ENCODE measurements at places on chromosomes 5 and 9.
A peak's percentile ranks its signal among the peaks of the same experiment; 100 is the strongest.

DNA sequence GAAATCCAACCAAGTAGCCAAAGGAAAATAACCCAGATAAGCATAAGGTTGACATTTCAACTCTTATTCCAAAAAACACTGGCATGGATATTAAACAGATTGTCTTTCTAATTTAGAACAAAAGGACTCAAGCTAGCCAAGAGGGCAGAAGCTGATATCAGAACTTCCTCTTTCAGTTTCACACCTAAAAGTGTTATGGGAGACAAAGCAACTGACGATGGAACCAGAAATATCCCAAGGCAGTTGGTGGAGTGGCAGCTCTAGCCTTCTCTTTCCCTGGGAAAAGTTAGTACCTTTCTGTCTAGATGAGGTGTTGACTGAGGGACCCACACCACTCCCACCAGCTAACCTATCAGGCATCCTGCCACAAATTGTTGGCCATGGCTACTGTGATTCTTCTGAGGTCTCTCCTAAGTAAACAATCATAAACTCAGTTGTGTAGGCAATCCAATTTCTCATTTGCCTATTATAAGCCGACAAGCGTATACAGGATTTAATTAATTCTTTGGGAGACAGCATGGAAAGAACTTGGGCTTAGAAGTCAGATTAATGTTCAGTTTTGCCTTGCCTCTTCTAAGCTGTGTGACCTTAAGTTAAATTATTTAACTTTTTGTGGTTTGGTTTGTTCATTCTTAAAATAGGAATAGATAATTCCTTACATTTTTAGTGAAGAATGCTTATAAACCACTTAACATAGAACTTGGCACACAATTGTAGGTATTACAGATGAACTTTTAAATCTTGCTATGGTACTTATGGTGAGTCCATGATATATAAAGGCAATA lies 110.9 kb upstream of the ADAMTSL1 start:
- DNase-seq: no peak

- DNase-seq: no peak
Observed at GRCh38 chr5:175872287-175873087, 1.1 kb downstream of the CPLX2 start.

DNA sequence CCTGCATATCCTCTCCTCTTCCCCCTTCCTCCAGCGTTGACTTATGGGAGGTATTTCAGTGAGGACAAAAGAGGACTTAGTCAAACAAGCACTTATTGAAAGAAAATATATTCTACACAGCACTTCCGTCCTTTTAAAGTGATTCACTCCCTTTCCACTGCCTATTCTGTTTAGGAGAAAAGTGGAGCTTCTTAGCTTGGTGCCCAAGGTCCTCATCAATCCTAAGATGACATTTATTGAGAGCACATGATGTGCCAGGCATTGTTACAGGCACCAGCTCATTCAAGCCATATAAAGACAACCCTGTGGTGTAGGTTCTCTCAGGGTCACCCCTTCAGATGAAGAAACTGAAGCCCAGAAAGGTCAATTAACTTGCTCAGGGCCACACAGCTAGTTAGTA lies 95.9 kb downstream of the KCNIP1 start:
- DNase-seq: no peak

DNA sequence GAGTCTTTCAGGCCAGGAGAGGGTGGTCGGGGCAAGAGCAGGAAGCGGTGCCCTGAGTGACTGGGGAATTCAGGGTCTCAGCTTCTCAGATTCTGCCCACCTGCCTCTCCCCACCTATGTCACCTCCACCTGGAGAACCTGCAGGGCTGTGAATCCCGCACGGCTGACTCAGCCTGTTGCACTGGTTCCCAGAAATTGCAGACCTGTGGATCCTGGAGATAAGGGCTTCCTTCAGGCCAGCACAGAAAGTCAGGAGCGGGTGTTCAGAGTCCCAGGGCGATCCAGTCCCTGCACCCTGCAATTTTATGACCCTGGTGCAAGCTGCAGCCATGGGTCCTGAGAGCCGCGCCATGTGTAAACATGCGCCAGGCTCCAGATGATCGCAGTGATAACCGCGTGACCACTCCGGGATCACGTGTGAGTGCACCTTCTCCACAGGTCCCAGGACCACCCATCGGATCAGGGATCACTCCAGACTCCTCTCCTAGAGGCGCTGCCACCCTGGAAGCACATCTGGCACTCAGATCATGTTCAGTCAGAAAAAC lies 17.8 kb downstream of the IRX4 start:
- no peak for DNase-seq

GRCh38 chr9:127921557-127922120 lies 4.8 kb upstream of the ST6GALNAC4 start:
- peak; percentile 52 for DNase-seq

GRCh38 chr9:4922730-4923129 lies 62.3 kb upstream of the JAK2 start:
- DNase-seq: no peak

- DNase-seq: no peak
Observed at GRCh38 chr5:157710431-157710830, 20.8 kb upstream of the THG1L start.

GRCh38 chr5:68352166-68352565 lies 136.6 kb downstream of the PIK3R1 start:
- no peak for DNase-seq

DNA sequence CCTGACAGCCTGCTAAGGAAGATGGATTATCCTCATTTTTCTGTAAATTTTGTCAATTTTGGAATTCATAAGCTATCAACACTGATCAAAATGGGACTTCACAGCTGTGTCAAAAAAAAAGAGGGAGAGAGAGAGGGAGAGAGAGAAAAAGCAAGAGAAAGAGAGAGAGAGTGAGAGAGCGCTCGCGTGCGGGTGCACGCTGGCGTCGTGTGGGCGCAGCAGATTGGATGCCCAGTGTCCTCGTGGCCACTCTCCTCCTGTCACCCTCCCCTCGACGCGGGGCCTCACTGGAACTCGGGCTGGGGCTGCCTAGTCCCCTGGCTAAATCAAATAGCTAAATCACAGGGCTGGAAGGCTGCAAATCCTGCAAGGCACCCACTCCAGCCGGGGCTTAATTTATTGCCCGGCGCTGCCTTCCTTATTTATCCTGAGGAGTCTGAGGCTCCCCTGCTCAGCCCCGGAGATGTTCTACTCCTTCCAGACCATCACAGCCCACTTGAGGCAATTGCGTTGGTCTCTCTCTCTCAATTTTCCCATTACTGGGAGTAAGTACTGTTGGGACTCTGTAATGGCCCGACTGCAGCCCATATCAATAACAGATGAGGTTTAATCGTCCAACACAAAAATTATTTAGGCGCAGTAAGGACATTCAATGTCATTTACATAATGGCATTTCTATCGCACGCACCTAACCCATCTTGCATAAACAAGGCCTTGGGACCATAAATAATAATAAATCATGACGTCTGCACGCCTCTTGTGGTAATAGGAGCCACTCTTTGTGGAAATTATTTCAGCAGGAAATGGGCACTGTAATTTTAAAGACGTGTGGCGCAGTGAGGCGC lies 94.2 kb downstream of the PAX5 start:
- DNase-seq: no peak

DNA sequence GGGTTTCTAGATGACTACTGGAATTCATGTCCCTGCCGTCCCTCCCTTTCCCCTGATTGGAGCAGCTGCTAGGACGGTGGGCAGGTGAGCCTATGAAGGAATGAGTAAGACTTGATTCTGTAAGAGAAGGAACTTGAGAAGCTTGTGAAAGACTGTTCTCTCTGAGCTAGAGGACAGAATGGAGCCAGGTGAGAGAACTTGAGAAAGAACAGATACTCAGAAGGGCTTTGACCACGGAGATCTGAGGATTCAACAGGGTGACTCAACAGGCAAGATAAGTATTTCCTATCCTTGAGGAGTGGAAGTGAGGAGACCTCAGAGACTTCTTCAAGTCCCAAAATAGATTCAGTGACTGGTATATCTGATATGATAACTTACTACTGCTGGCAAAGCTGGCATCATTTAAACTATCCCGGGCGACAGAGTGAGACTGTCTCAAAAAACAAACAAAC lies 41.9 kb downstream of the HSDL2 start:
- DNase-seq: peak; percentile 48

DNA sequence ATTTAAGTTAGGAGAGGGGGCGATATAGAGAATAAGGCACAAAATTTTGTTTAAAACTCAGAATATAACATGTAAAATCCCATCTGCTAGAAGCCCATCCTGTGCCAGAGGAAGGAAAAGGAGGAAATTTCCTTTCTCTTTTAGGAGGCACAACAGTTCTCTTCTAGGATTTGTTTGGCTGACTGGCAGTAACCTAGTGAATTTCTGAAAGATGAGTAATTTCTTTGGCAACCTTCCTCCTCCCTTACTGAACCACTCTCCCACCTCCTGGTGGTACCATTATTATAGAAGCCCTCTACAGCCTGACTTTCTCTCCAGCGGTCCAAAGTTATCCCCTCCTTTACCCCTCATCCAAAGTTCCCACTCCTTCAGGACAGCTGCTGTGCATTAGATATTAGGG lies 18.3 kb downstream of the MOCS2 start:
- DNase-seq: peak; percentile 60

GRCh38 chr9:104173067-104173466 lies 79.0 kb downstream of the SMC2 start:
- no peak for DNase-seq

- DNase-seq: no peak
Observed at GRCh38 chr9:93465855-93466254, 12.5 kb upstream of the FAM120AOS start.

Data from myocyte (in vitro differentiated cells).